ENCODE measurements at places on chromosomes 1 and 21. TPM values are rescaled to one million over a fixed set of nuclear protein-coding genes. Genes with fewer than 3 reads are reported as not detected.
A peak's percentile ranks its signal among the peaks of the same experiment; 100 is the strongest.

GRCh38 chr1:233668146-233668724, 54.3 kb downstream of the KCNK1 start:
- no peak for DNase-seq
- no peak overlapping the region for H3K27ac ChIP-seq
- peaks cover 68% of the 10 kb centered on the region for H3K36me3 ChIP-seq
- no peaks in the 10 kb centered on the region for H3K4me1 ChIP-seq
- no peak overlapping the region for H3K4me3 ChIP-seq
- no peaks in the 10 kb centered on the region for H3K27me3 ChIP-seq

DNA sequence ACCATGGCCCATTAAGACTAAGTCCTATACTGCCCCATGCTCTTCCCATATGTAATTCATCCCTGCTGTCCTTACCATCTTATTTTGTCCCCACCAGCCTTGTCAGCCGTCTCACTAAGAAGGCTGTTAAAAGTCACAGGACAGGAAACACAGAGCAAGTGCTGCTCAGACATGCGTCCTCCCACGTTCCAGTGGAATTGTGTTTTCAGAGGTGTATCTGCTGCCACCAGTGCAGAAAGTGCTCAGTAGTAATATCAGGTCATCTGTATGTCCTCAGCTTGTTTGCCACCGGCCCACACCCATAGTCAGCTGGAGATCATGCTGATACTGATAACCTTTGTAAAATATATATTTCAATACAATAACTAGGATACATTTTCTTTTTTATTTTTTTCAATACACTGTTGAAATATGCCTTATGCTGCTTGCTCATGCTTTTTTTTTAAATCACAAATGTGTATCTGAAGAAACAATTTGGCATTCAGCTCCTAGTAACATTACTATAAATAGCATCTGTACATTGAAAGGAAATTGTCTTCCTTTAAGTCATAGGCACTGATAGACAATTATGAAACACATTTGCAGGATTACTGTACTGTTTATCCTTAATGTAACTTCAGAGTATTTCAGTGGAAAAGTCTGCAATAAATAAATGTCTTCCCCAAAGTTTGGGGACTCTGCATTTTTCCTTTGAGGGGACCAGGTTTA, 156.9 kb downstream of the EDEM3 start:
- DNase-seq, result no peak
- peaks cover 14% of the 10 kb centered on the region for H3K4me1 ChIP-seq
- no peak overlapping the region for H3K4me3 ChIP-seq
- no peaks in the 10 kb centered on the region for H3K27me3 ChIP-seq

DNA sequence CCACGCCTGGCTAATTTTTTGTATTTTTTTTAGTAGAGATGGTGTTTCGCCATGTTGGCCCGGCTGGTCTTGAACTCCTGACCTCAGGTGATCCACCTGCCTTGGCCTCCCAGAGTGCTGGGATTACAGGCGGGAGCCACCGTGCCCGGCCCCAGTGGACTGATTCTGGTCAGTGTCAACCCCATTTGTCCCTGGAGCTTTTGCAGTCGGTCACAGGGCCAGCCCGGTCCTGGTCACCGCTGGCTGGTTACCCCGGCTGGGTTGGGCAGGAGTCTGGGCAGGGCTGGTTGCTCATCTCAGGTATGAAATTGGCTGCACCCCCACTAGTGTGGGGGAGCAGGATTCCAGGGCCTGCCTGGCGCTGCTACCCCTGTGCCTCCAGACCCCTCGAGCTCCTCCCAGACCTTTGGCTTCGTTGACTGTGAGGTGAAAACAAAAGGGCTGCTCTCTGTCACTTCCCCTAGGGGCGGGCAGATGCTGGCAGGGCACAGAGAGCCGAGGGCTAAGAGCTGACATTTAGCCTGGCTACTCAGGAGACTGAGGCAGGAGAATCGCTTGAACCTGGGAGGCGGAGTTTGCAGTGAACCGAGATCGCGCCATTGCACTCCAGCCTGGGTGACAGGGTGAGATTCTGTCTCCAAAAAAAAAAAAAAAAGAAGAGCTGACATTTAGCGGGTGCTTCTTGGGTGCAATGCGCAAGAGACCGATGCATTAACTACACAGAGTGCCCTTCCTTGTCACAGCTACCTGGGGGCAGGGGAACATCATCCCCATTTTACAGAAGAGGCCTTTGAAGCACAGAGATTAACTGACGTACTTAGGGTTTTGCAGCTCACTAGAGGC, 10.6 kb downstream of the TNFRSF1B start:
- H3K27me3 ChIP-seq, result no peaks in the 10 kb centered on the region
- no peak overlapping the region for H3K27ac ChIP-seq
- no peaks in the 10 kb centered on the region for H3K36me3 ChIP-seq
- peak; percentile 67 for DNase-seq

GRCh38 chr1:111419037-111419436, 8.5 kb downstream of the OVGP1 start:
- H3K27me3 ChIP-seq, result no peaks in the 10 kb centered on the region
- H3K4me1 ChIP-seq, result peaks cover 3% of the 10 kb centered on the region

GRCh38 chr1:77227381-77227780, 8.2 kb upstream of the PIGK start:
- no peaks in the 10 kb centered on the region for H3K27me3 ChIP-seq
- no peaks in the 10 kb centered on the region for H3K36me3 ChIP-seq
- no peak overlapping the region for H3K4me3 ChIP-seq
- no peak for DNase-seq

DNA sequence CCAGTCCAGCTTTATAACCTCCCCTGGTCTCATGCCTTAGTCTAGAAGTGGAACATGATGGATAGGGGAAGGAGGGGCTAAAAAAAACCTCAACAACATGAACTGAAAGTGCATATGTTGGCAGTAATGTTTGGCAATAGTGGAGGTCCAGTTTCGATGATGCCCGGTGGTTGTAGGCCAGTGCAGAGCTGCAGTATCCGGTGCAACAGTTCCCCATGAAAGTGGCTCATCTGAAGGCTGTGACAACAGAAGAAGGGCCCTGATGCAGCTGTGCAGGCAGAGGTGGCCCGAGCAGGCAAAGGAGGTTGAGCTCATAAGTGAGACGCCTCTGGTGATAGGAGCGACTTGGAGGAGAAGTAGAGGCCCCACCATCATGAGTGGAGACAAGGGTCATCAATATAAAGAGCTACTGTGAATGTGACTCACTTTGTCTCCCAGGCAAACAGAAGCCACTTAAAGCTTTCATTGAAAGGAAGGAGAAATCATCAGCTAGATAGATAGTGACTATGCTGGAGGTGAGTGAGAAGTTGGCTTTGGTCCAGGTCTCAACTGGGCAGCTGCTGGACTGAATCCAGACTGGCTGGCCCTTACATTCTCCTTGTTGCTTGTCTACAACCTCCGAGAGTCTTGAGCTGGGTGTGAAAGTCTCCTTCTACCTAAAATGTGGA, 10.2 kb upstream of the CREG1 start:
- H3K36me3 ChIP-seq, result no peaks in the 10 kb centered on the region
- H3K27me3 ChIP-seq, result no peaks in the 10 kb centered on the region
- no peak overlapping the region for H3K4me3 ChIP-seq
- no peaks in the 10 kb centered on the region for H3K4me1 ChIP-seq
- DNase-seq, result no peak
- H3K27ac ChIP-seq, result no peak overlapping the region

RAB7B gene
- 0.09 TPM for total RNA-seq

- no peaks in the 10 kb centered on the region for H3K4me1 ChIP-seq
- H3K27me3 ChIP-seq, result no peaks in the 10 kb centered on the region
- no peaks in the 10 kb centered on the region for H3K36me3 ChIP-seq
- DNase-seq, result no peak
Measured at GRCh38 chr21:22536509-22536908, 1538.3 kb downstream of the NCAM2 start.

- H3K36me3 ChIP-seq, result no peaks in the 10 kb centered on the region
- DNase-seq, result no peak
- no peaks in the 10 kb centered on the region for H3K4me1 ChIP-seq
- H3K27me3 ChIP-seq, result no peaks in the 10 kb centered on the region
- no peak overlapping the region for H3K27ac ChIP-seq
Measured at GRCh38 chr1:185441605-185442004, 124.6 kb upstream of the IVNS1ABP start.

- no peaks in the 10 kb centered on the region for H3K36me3 ChIP-seq
- no peaks in the 10 kb centered on the region for H3K4me1 ChIP-seq
- peak; percentile 92 for DNase-seq
- H3K27me3 ChIP-seq, result no peaks in the 10 kb centered on the region
- no peak overlapping the region for H3K4me3 ChIP-seq
Measured at GRCh38 chr1:10909697-10910680, 102.5 kb upstream of the TARDBP start.
